ENCODE measurements at places on chromosomes 13 and 19.

GRCh38 chr19:38632476-38633213, 13.7 kb downstream of the EIF3K start:
- DNase-seq, result no peak

DNA sequence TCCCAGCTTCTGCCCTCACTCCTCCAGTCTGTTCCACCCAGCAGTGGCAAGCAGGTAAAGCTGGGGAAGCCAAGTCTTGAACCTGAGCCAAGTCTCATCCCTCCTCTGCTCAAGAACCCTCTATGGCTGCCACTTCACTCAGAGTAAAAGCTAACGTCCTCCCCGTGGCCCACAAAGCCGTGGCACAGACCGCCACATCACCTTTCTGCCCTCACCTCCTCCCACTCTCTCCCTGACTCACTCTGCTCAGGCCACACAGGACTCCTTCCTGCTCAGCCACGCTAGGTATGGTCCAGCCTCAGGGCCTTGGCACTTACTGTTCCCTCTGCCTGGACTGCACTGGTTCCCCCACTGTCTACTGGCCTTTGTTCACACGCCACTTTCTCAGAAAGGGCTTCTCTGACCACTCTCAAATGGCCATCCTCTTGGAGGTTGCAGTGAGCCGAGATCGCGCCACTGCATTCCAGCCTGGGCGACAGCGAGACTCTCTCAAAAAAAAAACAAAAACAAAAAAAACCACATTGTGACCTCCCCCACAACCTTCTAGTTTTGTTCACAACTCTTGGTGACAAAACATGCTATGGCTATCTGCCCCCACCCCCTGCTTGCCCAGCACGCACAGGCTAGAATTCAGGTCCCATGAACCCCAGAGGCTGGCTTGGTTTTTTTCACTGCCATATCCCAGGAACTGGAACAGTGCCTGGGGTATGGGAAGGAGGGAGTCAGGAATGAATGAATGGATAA, 15.8 kb downstream of the NDUFB7 start:
- DNase-seq, result peak; percentile 28

GRCh38 chr19:34075661-34076091, 96.6 kb upstream of the LSM14A start:
- no peak for DNase-seq

GRCh38 chr19:51701468-51702100, 8.5 kb downstream of the SPACA6 start:
- DNase-seq, result no peak

GRCh38 chr13:29428310-29429181, 166.9 kb downstream of the SLC7A1 start:
- DNase-seq, result no peak

DNA sequence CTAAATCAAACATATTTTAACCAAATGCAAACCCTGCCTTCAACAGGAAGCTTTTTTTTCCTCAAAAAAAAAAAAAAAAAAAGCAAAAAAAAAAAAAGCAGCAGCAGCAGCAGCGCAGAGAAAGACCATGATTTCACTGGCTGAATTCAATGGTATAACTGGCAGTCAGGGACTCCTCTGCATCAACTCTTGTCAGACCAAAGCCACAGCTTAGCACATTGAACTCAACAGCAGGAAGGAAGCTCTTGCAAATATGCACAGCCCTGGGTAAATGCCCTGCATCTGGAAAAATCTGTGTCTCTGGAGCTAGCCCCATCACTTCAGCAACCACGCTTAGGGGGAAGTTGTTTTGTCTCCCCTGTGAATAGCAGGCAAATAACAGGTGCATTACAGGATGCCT, 17.6 kb upstream of the DHRS12 start:
- no peak for DNase-seq

- DNase-seq, result peak; percentile 83
Observed at GRCh38 chr13:103386341-103386740, 320.1 kb upstream of the SLC10A2 start.

DNA sequence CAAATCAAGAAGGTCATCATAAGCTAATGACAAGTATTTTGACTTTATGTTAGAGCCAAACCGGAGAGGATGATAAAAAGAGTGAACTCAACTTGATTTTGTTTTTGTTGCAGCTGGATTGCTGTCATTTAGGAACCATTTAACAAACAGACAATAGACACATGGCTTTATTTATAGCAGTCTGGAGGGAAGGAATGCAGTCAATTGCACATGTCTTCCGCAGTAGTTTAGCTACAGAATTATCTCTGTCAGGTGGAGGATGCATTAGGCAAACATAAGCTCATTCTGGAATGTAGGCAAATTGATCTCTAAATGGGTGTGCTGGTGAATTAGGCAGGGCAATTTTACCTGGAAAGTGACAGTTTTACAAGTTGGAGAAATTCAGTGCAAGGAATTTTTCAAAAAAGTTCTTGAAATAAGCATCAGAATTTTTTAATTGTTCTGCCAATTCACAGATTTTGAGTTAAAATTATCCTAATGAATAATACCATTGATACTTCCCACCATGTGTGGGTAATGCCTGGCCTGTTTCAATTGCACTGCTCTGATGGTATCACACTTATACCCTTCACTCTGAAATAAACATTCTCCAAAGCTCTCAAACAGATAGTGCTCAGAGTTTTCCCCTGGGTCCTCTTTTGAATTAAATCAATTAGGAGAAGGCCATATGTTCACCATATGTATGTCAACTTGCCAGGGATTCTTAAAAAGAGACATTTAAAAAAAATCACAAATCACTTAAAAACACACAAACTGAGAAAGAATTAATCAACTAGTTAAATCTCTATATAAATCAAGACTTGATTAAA, 318.3 kb downstream of the NDFIP2 start:
- no peak for DNase-seq

DNA sequence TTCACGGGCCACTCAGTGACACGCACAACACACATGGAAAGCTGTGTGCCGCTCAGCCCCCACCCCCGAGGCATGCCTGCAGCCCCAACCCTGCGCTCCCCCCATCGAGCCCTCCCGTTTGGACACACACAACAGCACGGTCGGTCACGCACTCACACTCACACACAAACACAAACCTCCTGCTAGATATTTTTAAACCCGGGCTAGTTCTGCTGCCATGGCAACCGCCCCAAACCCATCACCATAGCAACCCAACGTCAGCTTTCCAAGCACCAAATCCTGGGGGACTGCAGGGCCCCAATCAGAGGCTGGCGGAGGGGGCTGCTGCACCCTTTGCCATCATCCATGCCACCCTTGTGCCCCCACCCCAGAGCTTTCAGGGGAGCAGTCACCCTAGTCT, 2.5 kb upstream of the NOVA2 start:
- no peak for DNase-seq

- DNase-seq, result peak; percentile 39
Observed at GRCh38 chr19:23283925-23284324, 33.7 kb upstream of the ZNF724 start.

- DNase-seq, result no peak
Observed at GRCh38 chr19:6472713-6473112, 8.6 kb downstream of the CRB3 start.

- DNase-seq, result no peak
Observed at GRCh38 chr13:27298849-27299248, 28.2 kb downstream of the RASL11A start.

DNA sequence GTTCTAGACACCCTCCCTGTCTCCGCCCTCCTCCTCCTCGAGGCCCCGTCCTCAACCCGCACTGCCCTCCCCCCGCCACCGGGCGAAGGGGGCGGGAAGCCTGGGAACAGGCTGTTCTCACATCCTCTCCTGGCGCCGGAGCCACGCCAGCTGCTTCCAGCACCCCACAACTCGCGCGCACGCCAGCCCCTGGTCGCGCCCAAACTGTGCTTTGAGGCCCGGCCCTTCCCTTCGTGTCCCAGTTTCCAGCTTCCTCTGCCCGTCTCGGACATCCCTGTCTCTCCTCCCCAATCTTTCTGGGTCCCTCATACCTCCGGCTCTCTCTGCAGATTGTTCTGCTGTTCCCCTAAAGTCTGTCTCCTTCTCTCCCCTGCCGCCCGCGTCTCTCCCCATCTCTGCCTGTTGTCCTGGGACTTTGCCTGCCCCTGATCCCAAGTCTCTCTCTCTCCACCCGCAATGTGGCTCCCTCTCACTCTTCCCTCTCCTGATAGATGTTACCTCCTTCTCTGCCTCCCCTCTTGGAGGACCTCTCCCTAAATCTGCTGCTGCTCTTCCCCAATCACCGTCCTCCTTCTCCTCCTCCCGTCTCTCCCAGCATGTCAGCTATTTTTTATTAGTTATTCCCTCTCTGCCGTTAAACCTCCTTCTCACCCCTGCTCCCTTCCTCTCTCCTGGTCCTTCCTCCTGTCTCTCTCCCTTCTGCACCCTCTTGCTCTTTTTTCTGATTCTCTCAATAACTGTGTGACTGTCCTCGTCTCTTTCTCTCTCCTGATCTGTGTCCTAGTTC, 14.2 kb downstream of the DPF1 start:
- DNase-seq, result no peak

- DNase-seq, result no peak
Observed at GRCh38 chr13:45792827-45793303, 58.7 kb downstream of the SIAH3 start.

GRCh38 chr13:25215253-25215575, 43.1 kb upstream of the AMER2 start:
- peak; percentile 49 for DNase-seq

DNA sequence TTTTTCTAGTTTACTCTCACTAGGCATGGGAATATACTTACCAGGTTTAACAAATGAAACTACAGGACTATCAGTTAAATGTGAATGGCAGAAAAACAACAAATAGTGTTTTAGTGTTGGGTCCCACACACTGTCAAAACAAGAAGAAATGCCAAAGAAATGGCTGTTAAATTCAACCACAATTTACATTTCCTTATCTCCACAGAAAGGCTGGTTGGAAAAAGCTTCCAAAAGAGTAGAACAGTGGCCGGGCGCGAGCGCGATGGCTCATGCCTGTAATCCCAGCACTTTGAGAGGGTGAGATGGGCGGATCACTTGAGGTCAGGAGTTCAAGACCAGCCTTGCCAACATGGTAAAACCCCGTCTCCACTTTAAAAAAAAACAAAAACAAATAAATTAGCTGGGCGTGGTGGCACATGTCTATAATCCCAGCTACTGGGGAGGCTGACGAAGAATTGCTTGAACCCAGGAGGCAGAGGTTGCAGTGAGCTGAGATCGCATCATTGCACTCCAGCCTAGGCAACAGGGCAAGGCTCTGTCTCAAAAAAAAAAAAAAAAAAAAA, 66.5 kb downstream of the SERP2 start:
- DNase-seq, result no peak

- DNase-seq, result no peak
Observed at GRCh38 chr13:26323127-26323526, 69.2 kb downstream of the CDK8 start.

DNA sequence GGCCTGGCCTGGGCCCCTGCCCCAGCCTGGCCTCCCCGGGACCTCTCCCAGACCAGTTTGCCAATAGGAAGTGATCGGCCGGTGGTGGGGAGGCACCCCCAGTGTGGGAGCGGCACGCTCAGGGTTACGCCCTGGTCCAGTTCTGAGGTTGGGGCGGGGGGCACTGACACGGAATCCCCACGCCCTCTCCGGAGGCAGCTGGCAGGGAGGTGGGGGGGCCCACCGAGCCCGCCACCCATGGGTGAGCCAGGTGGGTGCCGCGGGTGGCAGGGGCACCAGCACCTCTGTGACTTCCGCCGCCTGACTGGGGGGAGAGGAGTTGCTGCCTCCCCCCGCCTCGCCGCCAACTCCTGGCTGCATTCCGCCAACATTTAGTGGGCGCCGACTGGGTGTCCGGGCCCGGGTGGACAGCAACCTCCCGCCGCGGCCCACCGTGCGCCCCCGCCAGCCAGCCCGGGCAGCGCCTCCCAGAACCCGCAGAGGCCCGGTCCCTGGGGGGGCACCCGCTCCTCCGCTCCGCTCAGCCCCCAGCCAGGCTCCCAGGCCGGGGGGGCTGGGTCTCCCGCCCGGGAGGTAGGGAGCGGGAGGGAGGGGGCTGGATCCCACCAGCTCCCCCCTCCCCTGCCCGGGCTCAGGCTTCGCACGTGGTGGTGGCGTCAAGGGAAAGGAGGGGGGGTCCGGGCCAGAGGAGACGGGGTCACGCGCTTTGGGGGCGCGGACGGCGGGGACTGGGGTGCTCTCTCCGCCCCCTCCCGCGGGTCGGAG, 2.0 kb downstream of the ZBTB7A start:
- DNase-seq, result peak; percentile 41

DNA sequence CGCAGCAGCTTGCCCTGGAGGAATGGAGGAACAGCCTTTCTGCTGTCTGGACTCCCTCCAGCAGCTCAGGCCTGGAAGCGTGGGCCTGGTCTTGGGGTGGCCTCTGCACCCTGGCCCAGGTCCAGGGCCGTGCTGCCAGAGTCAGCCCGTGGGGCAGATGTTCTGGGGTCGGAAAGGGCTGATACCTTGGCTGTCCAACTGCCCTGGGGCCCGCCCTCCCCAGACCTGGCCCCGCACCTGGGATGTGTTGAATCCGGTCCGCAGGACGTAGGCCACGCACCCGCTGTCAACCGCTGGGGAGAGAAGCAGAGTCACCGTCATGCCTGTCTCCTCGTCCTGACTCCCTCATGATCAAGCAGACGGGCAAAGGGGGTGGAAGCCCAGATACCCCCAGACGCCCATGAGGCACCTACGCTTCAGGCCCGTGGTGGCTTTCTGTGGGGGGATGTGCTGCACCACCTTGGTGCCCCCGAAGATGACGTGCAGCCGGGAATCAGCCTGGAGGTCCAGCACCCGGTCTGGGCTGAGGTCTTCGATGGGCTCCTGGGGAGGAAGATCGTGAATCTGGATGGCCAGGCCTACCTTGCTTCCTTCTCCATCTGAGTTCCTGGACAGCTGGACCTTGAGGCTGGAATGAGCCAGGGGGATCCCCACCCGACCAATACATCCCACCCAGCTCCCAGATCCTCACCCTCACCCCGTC, 7.7 kb downstream of the ATP13A1 start:
- DNase-seq, result no peak

- DNase-seq, result no peak
Observed at GRCh38 chr13:94090773-94091480, 388.6 kb downstream of the DCT start.

DNA sequence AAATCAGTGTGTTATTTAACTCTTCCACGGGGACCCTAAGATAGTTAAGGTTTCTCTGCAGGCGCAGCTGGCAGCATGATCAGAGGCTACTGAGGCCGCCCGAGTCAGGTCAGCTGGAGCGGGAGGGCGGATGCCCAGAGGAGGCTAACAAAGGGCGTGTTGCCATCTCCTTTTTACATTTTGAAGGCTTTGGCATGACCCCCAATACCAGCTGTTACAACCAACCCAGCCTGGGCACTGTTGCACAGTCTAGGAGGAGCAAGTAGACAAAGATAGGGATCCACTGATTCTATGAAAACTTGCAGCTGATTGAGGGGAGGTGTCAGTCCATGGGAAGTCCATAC, 15.7 kb downstream of the COL4A2 start:
- DNase-seq, result no peak

DNA sequence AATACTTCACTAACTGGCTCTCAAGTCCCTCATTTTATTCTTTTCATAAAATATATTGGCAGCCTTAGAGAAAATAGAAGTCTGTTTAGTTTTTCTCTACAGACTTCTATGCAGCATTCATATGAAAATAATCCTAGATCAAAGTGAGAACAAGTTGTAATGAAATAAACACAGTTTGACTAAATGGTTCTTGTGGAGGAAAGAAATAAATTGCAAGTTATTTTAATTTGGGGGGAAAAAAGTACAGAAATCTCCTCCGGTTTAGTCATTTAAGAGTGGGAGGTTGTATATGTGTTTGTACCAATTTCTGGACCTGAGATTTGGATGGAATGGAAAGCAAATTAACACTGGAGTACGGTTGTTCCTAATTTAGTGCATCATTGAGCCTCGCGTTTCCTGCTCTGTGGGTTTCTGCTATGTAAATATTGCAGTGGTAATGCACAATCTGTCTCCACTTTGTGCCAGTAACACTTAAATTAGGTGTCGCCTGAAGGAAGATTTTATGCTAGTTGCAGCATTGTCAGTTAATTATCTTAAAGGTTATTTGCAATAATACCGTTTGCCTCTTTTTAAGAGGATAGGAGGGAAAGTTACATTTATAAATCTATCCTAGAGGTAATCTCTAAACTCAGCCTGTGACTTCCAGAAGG, 100.2 kb downstream of the ZIC5 start:
- no peak for DNase-seq

Measured in ACHN (cell line).